Forelimb muscle (tissue), 1 donor: ENCODE measurements at places on chromosomes 11 and 22. TPM values are rescaled to one million over a fixed set of nuclear protein-coding genes. Genes with fewer than 3 reads are reported as not detected.

- DNase-seq: no peak
Observed at GRCh38 chr11:96393753-96394348, 4.0 kb downstream of the JRKL start.

- DNase-seq: no peak
Observed at GRCh38 chr22:33787645-33788456, 132.4 kb downstream of the LARGE1 start.

- no peak for DNase-seq
Observed at GRCh38 chr11:29481738-29482137, 535.1 kb downstream of the KCNA4 start.

DNA sequence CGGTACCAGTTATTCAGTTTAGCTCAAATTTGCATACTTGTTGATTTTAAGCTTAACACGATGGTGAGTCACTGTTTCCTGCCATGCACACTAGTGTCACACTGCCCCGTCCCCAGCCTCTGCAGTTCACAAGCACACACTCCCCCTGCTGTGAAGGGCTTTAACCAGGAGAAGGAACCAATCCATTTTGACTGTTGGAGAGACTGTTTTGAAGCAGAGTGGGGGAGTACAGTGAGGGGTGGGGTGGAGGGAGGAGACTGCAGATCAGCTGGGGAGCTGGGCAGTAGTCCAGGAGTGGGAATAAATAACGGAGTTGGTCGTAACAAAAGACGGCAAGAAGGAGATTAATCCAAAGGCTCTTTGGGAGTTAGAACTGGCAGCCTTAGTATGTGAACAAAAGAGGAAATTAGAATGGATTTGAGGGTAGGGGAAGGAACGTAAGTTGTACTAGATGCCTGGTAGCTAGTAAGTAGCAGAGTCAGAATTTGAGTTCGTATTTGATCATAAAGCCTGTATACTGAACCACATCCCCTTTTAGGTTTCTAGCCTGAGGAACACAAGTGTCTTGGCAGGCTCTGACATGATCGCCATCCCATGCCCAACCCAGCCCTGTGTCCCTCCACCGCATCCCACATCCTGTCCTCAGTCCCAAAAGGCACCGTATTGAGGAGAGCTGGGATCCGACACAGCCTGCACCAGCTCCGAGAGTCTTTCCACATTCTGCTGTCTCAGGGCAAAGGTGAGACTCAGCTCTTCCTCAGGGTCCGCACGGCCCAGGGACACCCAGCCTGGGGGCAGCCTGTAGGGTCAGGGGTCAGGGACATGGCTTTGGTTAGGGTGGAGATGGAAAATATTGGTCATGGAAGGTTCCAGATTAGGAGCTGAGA lies 862 bp downstream of the TPP1 start:
- DNase-seq: no peak

DNA sequence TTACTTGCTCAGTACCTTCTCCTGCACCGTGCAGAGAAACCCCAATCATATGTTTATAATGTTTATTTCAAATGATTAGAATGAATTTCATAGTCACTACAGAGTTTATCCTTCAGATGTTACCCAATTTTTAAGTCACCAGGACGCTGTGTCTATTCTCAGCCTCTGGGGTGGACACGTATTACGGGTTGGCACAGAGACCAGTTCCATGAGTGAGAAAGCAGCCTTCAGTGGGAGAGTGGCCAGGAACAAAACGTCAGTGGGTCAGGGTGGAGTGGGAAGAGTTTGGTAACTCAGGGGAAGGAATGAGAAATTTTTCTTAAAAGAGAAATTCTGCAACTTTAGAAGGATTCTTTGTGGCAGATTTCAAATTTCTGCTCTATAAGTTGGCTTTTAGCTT lies 77.1 kb upstream of the MTMR2 start:
- DNase-seq: no peak

DNA sequence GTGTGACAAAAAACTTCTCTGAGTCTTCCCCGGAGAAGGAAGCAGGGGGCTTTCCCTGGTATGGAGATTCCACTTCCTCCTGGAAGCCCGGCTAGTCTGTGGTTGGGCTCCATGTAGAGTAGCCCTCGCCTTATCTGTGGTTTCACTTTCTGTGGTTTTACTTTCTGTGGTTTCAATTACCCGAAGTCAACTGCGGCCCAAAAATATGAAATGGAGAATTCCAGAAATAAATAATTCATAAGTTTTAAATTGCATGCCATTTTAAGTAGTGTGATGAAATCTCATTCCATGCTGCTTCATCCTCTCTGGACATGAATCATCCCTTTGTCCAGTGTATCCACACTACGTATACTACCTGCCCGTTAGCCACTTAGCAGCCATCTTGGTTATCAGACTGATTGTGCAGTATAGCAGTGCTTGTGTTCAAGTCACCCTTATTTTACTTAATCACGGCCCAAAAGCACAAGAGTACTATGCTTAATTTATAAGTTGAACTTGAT lies 275.0 kb upstream of the SESN3 start:
- no peak for DNase-seq

GRCh38 chr11:61162092-61162941 lies 1.1 kb upstream of the VPS37C start:
- no peak for DNase-seq

GRCh38 chr11:122721201-122721963 lies 65.9 kb downstream of the UBASH3B start:
- no peak for DNase-seq

The YPEL4 gene
- polyA plus RNA-seq: 2.1 TPM

DNA sequence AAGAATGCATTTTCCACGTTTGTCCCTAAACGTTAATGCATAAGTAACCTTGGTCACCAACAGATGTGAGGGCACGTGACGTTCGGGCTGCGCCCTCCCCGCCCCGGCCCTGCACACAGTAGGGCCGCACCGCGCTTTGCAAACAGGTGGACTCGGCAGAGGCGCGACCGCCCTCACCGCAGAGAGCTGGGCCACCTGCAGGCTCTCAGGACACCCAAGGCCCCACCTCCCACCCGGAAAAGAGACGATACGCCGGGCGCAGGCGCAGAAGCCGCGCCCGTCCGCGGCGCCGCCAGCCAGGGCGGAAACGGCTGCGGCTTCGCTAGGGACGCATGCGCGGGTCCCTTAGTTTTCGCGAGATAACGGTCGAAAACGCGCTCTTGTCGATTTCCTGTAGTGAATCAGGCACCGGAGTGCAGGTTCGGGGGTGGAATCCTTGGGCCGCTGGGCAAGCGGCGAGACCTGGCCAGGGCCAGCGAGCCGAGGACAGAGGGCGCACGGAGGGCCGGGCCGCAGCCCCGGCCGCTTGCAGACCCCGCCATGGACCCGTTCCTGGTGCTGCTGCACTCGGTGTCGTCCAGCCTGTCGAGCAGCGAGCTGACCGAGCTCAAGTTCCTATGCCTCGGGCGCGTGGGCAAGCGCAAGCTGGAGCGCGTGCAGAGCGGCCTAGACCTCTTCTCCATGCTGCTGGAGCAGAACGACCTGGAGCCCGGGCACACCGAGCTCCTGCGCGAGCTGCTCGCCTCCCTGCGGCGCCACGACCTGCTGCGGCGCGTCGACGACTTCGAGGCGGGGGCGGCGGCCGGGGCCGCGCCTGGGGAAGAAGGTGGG lies at the start of gene FADD:
Gene FADD, plus strand, starts transcription at position 377 of the 831 bp plus-strand sequence. Its CDS starts 164 bp downstream, at position 541.
- DNase-seq: peak; percentile 89

The RCOR2 gene
- 11.5 TPM for polyA plus RNA-seq

The C11orf21 gene
- 3.1 TPM for polyA plus RNA-seq

The FAM181B gene
- 0.10 TPM for polyA plus RNA-seq

The POTEH gene
- not detected for polyA plus RNA-seq

DNA sequence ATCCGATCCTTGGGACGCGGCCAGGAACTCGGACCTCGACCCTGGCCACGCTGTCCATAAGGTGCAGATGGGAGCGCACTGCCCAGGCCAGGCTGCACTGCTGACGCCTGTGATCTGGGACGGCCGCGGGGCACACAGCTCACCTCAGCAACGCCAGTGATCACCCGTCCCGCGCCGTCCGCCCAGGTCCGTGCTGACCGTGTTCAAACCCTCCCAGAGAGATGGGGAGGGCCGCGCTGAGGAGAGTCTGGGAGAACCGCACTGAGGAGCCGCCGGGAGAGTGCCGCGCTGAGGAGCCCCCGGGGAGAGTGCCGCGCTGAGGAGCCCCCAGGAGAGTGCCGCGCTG lies 636 bp downstream of the KCNQ1OT1 start:
- DNase-seq: no peak

The NOX4 gene
- polyA plus RNA-seq: 2.5 TPM

DNA sequence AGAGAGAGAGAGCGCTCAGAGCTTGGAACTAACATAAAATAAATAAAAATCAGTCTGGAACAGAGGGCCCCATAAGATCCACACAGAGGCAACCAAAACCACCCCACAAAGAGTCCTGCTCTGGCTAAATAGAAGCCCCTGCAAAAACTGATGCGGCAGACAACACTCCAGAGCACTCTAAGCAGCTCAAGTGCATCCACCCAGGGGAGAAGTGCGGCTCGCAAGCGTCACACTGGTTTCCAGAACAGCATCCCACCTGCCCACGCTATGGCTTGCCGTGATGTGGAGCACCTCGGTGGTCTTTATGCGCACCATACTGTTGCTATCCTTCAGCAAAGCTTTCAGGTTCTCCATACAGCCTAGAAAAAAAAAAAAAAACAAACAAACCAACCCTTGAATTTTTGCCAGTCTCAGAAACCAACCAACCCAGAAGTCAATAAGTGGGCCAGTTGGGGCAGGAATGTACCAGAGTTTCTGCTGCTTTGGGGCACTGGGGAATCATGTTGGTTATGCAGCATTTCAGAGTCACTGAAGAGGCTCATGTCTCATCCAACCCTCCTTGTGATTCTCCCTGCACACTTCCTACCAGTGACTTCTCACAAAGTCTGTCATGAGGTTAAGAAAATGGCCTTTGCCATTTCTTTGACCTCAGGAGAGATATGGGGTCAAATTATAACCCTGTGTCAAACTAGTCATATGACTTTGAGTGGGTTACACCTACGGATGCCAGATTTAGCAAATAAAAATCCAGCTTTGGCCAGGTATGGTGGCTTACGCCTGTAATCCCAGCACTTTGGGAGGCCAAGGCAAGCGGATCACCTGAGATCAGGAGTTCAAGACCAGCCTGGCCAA lies 3.0 kb downstream of the RSPH14 start:
- no peak for DNase-seq

The CHADL gene
- 4.5 TPM for polyA plus RNA-seq

- DNase-seq: no peak
Observed at GRCh38 chr11:63609971-63610580, 4.2 kb downstream of the PLAAT3 start.

DNA sequence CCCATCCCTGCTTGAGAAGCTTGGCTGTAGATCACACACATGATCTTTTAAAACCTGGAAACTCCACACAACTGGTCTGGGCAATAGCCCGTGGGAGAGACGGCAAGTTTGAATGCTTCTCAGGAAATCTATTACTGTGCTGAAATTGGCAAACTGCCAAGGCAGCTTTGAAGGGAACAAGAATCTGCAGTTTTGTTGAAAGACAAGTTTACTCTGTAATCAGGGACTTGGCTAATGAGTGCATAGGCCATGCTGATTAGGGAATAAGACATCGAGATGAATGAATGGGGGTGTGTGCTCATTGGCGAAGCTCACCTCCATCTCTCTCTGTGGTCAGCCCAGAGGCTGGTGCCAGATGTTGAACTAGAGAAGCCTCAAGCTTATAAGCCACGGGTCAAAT lies 218.8 kb downstream of the HIPK3 start:
- no peak for DNase-seq

GRCh38 chr11:104151404-104152204 lies 12.3 kb downstream of the PDGFD start:
- no peak for DNase-seq

DNA sequence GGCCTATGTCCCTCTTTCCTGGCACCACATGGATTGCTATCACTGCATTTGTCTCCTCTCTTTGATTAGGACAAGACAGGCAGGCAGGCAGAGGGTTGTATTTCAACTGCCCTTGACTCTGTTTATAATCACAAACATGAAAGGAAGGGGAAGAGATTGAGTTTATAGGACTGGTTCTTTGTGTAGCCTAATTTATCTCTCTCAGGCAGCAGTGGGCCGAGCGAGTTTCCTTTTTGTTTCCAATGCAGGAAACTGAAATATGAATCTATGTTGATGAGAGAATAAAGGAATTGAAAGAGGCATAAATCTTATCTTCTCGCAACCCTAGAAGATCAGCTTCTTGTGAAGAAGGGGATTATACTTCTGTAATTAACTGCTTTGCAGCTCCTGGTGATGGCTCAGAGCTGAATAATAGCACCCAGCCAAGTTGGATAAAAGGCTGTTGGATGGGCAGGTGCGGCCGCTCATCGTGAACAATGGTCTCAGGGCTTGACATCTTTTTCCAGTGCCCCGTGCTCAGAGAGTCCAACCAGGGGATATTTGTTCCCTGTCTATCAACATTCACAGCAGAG lies 80.6 kb upstream of the SYT13 start:
- DNase-seq: no peak

- DNase-seq: no peak
Observed at GRCh38 chr22:38132136-38132535, 21.7 kb upstream of the BAIAP2L2 start.
